ENCODE measurements at places on chromosomes 13 and 19.
A peak's percentile ranks its signal among the peaks of the same experiment; 100 is the strongest.

DNA sequence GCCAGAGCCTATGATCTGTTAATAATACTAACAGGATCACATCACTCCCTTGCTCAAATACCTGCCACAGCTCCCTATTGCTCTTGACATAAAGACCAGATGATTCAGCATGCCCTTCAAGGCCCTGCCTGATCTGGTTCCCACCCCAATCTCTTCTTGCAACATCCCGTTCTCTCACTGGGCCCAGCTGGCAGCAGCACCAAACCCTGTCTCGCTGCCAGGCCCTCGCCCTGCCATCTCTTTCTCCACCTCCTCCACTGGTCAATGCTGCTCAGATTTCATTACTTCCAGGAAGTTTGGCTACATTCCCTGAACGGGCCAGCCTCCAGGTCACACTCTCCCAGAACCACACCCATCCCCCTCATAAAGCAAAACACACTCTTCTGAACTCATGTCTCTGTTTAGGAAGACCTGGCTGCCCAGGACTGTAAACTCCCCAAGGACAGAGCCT lies 8.6 kb upstream of the BCAT2 start:
- no peak for DNase-seq

DNA sequence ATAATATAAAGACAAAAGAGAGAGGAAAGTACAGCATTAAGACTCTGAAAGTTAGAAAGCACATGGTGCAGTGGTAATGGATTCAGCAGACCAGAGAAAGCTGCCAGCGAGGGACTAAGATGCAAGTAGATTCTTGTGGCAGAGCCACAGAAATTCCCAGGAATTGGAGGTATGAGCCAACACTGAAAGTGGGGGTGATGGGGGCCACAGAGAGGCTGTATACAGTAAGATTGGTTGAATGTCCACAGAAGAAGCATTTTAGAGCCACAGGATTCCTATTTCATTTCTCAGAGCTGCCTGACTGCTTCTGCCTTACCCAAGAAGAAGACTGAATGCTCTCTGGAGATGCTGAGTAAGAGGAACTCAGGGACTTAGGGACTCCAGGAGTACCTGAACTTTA lies 295.0 kb downstream of the LMO7 start:
- no peak for DNase-seq

- no peak for DNase-seq
Measured at GRCh38 chr13:27918918-27919658, 712 bp upstream of the PDX1 start.

DNA sequence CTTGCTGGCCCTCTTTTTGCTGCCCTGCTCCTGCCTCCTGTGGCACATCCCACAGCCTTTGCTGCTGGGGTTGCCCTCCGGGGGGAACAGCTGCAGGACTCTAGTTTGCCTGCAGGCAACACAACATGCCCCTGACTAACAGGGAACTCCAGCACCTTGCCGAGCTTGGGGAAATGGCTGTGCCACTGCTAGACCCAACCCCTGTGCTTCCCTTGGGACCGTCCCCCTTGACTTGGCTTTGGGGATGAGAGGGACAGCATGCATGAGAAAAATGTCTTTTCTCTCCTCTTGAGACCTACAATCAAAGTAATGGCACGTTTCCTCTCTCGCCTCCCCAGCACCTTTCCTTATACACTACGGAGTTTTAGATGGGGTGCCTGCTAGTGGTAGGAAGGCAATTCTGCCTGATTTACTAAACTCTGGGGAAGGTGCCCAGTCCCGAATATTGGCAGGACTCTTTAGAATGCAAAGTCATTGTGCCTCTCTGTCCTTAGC lies 12.4 kb upstream of the VWA8 start:
- DNase-seq, result no peak

GRCh38 chr13:26446751-26447150 lies 110.7 kb upstream of the WASF3 start:
- DNase-seq, result no peak

DNA sequence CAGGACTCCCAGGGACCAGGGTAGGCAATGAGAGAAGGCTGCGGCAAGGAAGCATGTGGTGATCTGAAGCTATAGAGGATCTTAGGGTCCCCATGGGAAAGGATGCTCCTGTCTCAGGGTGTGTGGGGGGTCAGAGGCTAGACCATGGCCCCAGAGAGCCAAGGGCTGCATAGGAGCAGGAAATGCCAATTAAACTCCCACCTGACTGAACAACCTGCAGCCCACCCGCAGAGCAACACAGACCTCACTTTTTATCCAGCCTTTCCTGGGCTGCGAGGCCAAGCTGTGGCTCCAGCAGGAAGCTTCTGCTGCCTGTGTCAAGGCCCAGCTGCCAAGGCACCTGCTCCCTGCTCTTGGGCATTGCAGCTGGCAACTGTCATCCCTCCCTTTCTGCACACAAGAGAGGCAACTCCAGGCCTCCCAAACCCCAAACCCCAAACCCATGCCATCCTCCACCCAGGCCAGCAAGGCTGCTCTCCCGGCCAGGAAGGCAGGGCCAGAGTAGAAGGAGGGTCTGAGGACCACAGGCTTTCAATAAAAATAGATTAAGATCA lies 290.1 kb downstream of the FOXO1 start:
- DNase-seq, result no peak

DNA sequence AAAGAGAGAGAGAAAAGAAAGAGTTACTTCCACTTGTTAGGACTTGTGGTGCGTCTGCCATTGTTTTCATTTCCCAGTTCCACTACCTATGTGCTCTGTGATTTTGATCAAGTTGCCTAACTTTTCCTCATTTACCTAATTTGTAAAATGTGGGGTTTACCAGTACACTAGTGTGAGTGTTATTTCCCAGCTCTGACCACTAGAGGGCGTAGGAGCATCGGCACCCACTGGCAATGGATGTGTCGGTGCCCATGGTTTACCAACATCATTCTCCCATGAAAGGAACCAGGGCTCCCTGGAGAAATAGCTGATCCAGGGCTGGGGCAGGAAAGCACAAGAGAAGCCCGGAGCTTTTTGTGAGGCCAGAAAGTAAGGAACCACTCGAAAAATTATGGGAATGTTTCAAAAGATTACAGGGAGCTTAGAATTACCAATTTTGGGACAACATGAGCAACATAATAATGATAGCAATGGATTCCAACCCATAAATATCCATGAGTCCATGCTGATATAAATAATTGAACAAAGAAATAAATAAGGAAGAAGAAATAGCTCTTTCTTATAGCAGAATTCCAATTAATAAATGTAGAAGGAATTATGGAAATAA lies 15.1 kb upstream of the CEACAM4 start:
- peak; percentile 44 for DNase-seq

- DNase-seq, result no peak
Measured at GRCh38 chr19:16235811-16236652, 38.3 kb downstream of the AP1M1 start.

DNA sequence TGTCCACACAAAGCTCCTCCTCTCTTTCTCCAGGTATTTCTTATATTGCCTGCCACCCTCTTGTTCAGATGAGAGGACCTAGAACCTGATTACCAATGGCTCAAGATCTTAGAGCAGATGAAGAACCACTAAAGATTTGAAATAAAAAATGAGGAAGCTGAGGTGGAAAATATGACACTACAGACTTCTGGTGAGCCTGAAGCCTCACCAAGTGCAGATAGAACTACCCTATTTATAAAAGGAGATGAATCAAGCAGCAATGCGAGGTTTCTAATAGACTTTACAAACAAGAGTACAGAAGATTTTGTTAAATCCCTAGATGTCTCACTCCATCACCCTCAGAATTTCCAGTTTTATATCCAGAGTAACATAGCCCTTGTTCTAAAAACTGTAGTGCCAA lies 345.8 kb downstream of the TBC1D4 start:
- no peak for DNase-seq

GRCh38 chr19:58492265-58492664 lies 16.1 kb downstream of the ZNF446 start:
- no peak for DNase-seq

DNA sequence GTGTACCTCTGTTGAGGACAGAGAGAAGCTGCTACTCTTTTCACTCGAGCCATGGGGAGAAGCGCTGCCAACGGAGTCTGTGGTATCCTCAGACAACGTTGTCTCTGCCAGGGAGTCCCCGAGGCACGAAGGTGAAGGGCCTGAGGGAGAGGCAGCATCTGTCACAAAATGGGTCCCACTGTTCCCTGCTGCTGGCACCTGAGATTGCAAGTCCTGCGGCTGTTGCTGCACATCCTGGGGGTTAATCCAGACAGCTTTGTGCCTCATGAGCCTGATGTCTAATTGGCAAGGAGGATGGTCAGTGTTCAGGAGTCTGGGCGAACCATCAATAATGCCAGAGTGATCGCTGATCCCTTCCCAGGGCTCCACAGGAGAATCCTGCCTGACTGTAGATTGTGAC lies 15.0 kb downstream of the RUBCNL start:
- DNase-seq, result no peak

DNA sequence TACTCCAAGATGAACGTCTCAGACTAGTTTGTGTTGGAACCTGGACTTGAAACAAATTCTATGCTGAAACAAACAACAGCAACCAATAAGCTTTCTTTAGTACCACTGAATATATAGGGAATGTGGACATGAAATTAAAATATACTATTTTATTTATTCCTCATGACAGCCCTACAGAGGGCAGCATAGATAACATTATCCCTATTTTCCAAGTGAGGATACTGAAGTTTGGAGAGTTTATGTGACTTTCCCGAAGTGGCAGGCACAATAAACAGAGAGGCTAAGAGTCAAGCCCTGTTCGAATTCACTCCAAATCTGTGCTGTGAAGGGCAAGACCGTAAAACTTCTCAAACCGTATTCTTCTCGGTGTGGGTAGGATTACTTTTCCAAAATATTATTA lies 509.9 kb upstream of the GPC6 start:
- no peak for DNase-seq

DNA sequence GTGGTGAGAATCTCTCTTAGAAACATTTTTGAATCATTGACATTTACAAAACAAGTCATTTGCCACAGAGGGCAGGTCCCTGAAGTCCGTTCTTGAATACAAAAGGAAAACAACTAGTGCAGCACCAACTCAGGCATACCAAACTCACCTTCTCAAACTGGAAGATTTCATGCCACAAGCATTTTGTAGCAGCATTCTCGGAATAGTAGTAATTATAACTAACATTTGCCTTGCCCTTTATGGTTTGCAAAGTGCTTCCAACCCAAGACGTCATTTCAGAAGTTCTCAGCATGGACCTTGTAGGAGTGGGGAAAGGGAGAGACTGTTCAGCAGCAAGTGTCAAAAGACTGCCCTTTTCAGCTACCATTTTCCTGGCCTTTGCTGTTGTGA lies 344.6 kb downstream of the RFC3 start:
- no peak for DNase-seq

- DNase-seq, result no peak
Measured at GRCh38 chr19:15093001-15093400, 11.0 kb downstream of the OR1I1 start.

GRCh38 chr13:107733276-107733675 lies 482.1 kb downstream of the LIG4 start:
- DNase-seq, result no peak

DNA sequence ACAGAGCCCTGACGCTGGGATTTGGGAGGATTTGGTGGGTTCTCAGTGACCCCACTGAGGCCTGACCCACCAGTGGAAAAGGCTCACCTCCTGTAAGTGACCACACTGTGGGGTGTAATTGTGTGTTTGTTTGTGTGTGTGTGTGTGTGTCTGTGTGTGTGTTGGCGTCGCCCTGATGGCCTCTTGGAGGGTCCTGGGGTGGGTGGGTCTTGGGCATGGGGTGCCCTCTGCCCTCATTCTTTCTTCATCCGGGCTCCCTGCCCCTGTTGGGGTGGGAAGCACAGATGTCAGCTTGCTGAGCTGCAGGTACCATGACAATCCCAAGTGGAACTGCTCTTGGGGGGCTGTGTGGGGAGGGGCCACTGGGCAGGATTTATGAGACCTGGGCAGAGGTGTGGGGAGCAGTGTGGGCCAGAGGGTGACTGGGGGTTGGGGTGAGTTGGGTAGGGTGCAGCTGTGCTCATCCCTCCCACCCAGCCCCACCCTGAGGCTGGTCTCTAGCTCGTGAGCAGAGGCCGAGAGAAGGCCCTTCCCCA lies 22.8 kb downstream of the WTIP start:
- no peak for DNase-seq

All from stimulated activated CD8-positive, alpha-beta memory T cell treated with anti-CD3 and anti-CD28 coated beads, Interleukin-2, amount 100 ng/mL, for 1 hour (primary cell).